ENCODE measurements at places on chromosomes 6 and 20. TPM values are rescaled to one million over a fixed set of nuclear protein-coding genes. Genes with fewer than 3 reads are reported as not detected.

MRAP2 gene
- total RNA-seq: 4.1 TPM

ANKRD6 gene
- total RNA-seq: 3.2 TPM

CD24 gene
- 207 TPM for total RNA-seq

RSPH9 gene
- total RNA-seq: not detected

PPP1R10 gene
- total RNA-seq: 51.6 TPM

PROCR gene
- total RNA-seq: 5.7 TPM

CST5 gene
- not detected for total RNA-seq

CLVS2 gene
- 1.3 TPM for total RNA-seq

SLC17A3 gene
- not detected for total RNA-seq

BEND3 gene
- 1.8 TPM for total RNA-seq

LAMP5 gene
- total RNA-seq: 0.19 TPM

NHSL1 gene
- 44.4 TPM for total RNA-seq

GJE1 gene
- total RNA-seq: not detected

LIN28B gene
- total RNA-seq: not detected

PRKN gene
- total RNA-seq: 11.3 TPM

UBE2C gene
- 10.9 TPM for total RNA-seq

BTN1A1 gene
- total RNA-seq: not detected

FAM83B gene
- 152 TPM for total RNA-seq

UNC5CL gene
- total RNA-seq: 3.2 TPM

C20orf202 gene
- total RNA-seq: 0.49 TPM

PERP gene
- total RNA-seq: 1,452 TPM

JPH2 gene
- total RNA-seq: 10.9 TPM

BPIFB1 gene
- not detected for total RNA-seq

KCNK5 gene
- 110 TPM for total RNA-seq

EMILIN3 gene
- total RNA-seq: 1.0 TPM

ALDH8A1 gene
- 0.81 TPM for total RNA-seq

GSTA1 gene
- 1.4 TPM for total RNA-seq

GPLD1 gene
- 24.4 TPM for total RNA-seq

CLPSL2 gene
- not detected for total RNA-seq

OPN5 gene
- not detected for total RNA-seq

HTR1E gene
- not detected for total RNA-seq

SIRPB2 gene
- total RNA-seq: 6.4 TPM

ARID1B gene
- total RNA-seq: 132 TPM

PTCHD4 gene
- total RNA-seq: not detected

SLC22A7 gene
- total RNA-seq: not detected

GPR63 gene
- 0.34 TPM for total RNA-seq

FOXA2 gene
- total RNA-seq: not detected

SAMD5 gene
- total RNA-seq: 0.38 TPM

FRS3 gene
- 0.79 TPM for total RNA-seq

CFAP61 gene
- total RNA-seq: 1.3 TPM

ERVFRD-1 gene
- total RNA-seq: not detected

CTCFL gene
- total RNA-seq: not detected

C6orf52 gene
- total RNA-seq: not detected

HLA-DPB1 gene
- 73.0 TPM for total RNA-seq

AARS2 gene
- 15.7 TPM for total RNA-seq

DNAH8 gene
- 0.19 TPM for total RNA-seq

CRISP1 gene
- total RNA-seq: not detected

SMIM26 gene
- total RNA-seq: 92.6 TPM

RNF39 gene
- 113 TPM for total RNA-seq

All from lower leg skin (tissue), 4 donors.